ENCODE measurements at places on chromosomes 4 and X.

DNA sequence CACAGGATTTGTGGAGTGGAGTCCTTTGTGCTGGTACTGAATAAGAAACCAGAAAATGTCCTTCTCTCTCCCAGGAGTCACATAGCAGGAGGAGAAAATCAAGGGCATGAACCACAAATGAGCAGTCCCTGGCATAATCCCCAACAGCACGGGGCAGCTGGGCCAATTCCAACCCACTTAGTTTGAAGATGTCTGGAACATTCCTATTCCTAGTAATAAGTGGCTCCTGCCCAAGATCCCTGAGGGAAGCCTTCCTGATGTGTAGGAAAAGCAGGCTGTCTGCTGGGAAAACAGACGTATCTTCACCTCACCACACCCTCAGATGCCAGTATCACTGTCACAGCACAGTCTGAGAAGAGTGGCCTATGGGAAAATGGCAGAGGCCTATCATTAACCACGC is 182.8 kb upstream of the MAP3K15 start:
- no peak for DNase-seq

DNA sequence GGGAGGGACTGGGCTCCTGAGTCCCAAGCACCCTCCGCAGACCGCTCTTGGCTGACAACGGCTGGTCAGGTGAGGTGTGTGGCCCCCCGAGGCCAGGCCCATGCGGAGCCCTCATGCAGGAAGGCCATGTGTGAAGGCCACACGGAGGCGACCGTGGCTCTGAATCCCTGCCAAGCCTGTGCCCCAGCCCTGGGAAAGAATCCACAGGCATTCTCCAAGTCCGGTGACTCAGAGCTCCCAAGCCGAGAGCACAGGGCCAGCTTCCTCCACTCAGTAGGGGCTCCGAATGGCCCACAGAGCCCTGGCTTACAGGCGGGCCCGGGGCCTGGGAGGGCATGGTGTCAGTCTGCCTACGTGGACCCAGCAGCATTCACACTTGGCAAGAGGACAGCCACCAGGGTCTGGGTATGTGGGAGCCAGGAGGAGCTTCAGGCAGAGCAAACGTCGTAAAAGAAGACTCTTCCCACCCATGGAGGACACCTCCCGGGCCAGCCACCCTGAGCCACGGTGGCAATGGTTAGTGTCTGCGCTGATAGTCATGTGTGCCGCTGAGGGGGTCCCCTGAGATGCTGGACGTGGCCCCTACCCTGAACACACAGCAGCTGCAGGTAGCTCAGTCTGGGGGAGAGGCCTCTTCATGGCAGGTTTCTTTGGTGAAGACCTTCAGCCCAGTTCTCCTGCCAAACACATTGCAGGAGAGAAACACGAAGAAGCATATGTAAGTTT is 105.7 kb downstream of the PSAPL1 start:
- no peak for DNase-seq

- no peak for DNase-seq
These were observed 48.6 kb downstream of the VEGFC start for GRCh38 chr4:176744091-176744490.

- no peak for DNase-seq
These were observed 7.8 kb downstream of the DOCK11 start for GRCh38 chrX:118503260-118504041.

DNA sequence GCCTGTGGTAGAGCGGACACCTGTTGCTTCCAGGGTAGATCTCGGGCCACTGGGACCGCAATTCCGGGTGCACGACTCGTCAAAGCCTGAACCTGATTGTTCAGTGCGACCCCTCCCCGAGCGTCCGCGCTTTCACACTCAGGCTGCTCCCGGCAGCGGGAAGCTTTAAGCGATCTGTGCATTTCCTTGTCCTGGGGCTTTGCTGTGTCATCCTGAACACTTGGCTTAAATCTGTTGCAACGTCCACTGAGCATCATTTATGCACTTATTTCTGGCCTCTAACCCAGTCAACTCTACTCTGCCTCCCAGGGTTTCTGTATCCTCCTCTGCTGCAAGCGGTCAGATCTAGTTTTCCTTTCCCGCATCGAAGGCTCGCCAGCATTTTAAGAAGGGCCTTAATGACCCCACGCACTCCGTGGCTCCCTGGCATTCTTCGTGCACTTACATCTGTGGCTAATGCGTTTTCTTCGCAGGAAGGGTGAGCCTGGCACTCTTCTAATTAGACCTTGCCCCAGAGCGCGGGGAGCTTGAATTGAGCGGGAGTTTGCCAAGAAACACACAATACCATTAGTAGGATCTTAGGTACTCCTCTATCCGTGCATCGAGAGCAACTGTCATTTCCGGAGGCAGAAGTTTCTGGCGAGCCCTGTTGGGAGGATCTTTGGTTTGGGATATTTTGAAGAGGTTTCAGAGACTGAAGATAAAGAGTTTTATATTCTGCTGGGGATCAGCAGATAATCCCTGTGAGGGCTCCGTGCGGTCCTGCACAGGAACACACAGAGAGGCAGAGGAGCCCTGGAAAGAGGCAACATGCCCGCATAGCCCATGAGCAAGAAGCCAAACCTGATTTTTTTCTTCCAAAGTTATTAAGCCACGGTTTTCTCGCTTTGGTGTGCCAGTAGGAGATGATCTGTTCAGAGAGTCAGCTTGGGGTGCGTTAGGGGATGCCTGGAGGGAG is 654 bp upstream of the DDIT4L start:
- peak; percentile 33 for DNase-seq

DNA sequence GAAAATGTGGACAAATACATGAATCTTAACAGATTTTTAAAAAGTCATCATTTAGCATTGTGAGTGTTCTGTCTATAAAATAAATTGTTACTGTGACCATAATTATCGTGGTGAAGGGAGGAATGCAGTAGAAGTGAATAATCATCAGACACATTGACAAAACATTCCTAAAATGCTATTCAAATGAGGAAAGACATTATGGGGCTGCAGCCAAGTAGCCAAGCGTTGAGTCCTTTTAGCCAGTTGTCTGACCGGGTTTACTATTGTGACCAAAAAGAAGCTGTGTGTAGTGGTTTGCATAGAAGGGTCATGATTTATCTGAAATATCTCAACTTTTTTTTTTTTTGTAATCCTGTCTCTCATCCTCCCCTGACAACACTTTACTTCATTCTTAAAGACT is 19.5 kb downstream of the WWC2 start:
- DNase-seq = no peak

DNA sequence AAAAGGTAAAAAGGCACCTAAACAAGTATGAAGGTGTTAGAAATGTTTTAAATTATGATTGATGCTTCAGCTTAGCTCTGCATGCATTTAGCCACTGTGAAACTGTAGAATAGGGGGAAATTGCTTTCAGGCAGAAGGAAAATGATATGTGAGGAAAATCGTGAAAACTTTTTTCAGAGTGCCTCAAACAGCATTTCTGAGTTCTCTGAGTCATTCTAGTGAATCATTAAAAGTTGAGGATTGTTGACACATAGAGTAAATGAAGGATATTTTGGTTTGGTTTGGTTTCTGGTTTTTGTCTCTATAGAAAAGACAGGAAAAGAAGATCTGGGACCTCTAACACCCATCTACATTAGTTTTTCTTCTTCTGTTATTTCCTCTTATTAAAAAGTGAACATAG is 332.5 kb upstream of the TRAM1L1 start:
- DNase-seq = no peak

- no peak for DNase-seq
These were observed 81.0 kb upstream of the ADRA2C start for GRCh38 chr4:3685081-3685645.

GRCh38 chrX:23954396-23954795 is 46.6 kb downstream of the CXorf58 start:
- DNase-seq = no peak

DNA sequence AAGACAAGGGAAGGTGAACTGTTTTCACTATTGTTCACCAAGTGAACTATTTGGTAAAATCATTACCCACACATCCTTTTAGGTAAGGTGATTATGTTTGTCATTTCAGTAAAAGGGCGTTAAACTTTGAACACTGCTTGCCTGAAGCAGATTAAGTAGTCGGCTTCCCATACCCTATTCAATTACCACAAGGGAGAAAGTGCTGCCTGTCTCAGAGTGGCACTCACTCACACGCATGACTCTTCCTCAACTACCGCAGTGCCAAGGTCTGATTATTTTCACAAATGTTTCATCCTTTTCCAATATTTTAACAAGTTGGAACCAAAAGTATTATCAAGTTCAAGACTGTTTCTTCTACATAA is 11.0 kb downstream of the VEGFC start:
- no peak for DNase-seq

DNA sequence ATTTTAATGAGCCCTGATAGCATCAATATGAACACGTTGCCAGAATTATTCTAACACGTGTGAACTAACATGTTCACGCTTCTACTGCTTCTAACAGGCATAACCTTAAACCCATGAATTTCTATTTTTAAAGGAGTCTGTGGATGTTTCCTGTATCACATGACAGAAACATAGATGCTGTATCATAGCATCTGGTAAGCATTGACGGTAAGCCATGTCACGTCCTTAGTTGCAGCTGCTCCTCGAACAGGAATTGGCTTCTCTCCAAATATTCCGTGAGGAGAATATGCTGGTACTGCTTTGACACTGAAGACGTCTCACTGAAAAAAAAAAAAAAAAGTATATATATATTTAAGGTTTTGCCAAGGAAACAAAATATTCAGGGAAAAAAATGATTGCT is 105.1 kb upstream of the MXRA5 start:
- DNase-seq = no peak

GRCh38 chrX:40853816-40854123 is 118.4 kb upstream of the MED14 start:
- no peak for DNase-seq

DNA sequence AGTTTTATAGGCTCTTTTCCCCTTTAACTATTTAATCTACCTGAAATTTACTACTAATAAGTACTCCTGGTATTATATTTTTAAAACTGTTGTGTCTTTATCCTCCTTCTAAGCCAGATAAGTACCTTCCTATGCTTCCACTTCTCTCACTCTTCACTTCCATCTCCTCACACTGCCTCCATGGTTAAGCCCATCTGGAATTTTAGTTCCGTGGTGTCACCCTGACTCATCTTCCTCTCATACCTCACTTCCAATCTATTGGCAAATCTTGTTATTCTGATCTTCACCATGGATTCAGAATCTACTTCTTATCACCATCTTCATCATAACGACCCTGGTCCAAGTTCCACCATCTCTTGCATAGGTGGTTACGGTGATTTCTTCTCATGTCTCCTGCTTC is 32.7 kb upstream of the DAPP1 start:
- no peak for DNase-seq

- no peak for DNase-seq
These were observed 34.4 kb downstream of the NFKB1 start for GRCh38 chr4:102535398-102536082.

DNA sequence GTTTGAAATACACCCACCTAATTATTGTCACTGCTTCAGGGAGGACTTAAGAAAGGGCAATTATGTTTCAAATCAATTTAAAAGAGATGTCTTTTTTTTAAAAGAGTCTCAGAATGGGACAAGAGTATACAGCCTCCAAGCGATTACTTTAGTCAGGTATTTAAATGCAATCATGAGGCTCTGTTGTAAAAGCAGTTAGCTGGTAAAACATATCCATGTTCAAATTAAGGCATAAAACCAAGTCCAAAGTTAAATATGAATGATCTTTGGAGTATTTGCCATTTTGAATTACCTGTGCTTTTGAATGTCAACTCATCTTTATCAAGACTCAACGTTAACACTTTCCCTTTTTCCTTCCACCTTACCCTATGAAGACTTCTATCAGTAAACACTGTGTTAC is 13.7 kb downstream of the RPS6KA6 start:
- DNase-seq = no peak

DNA sequence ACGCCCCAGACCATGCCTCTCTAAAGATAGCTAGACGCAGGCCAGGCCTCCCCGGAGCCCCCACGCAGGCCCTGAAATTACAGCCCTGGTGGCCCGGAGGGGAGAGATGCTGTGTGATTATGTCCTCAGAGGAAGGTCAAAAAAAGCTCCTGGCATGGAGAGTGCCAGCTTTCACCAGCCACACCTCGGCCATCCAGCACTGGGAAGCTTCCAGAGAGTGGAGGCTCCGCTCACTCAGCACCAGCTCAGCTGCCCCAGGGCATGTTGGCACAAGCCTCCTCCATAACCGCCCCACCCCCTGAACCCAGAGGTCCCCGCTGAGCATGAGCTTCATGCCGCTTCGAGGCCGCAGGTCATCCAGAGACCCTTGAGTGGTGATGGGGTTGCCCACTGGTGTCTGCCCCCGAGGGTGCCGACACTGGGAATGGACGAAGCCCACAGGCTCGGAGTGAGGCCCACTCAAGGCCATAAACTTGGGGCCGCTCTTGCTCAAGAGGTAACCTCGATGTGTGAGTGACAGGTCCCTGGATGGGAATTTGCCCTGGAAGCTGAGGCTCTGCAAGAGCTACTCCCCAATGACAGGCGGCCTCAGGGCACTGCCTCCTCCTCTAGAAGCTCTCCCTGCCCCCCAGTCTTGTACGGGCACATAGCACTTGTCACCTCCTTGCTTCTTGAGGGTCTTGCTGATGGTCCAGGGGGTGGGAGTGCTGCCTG is 4.4 kb upstream of the BGN start:
- no peak for DNase-seq

- no peak for DNase-seq
These were observed 64.9 kb upstream of the ADRA2C start for GRCh38 chr4:3701271-3701734.

DNA sequence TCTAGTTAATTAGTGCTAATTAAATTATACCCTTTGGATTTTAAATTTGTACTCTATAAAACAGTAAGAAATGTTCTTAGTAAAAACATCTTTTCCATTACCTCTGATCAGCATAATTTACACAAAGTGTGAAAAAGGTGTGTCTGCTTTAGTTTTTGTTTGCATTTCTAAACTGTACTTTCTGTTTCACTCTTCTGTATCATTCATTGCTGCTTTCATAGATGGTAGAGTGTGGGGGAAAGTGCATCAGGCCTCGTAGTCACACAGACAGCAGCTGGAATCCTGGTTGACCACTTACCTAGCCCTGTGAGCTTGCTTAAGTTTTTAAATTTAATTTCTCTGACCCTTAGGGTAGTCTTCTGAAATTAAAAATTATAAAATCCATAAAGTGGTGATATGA is 275.4 kb upstream of the PITX2 start:
- DNase-seq = no peak

GRCh38 chr4:90081432-90082144 is 45.6 kb upstream of the CCSER1 start:
- no peak for DNase-seq

GRCh38 chr4:48604527-48604926 is 114.5 kb downstream of the ZAR1 start:
- no peak for DNase-seq

- DNase-seq = no peak
These were observed 5.3 kb upstream of the GPR82 start for GRCh38 chrX:41718481-41719235.

GRCh38 chr4:158912806-158913205 is 144.0 kb downstream of the FNIP2 start:
- DNase-seq = no peak

GRCh38 chrX:14700982-14701381 is 171.6 kb downstream of the GLRA2 start:
- DNase-seq = no peak

DNA sequence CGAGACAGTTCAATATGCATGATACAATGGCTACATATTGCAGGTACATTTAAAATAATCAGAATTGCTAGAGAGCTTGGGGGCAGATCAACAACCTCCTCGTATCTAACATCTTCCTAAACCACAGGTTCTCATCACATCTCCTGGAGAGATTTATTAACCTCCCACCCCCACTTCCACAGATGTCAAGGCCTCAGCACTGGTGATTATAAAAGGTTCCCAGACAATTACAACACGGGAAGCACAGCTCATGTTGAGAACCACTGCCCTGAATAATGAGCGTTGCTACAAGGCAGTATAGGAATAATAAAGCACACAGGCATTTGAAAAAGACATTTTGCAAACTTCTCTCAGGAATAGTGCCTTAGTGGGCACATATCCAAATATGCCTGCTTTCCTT is 42.8 kb downstream of the ELOVL6 start:
- no peak for DNase-seq
